Muscle of leg (tissue), 16 donors: ENCODE measurements at places on chromosomes 12 and 14. TPM values are rescaled to one million over a fixed set of nuclear protein-coding genes. Genes with fewer than 3 reads are reported as not detected.

Gene CIROP
- not detected for total RNA-seq

Gene NUP107
- 50.2 TPM for total RNA-seq

Gene GLT8D2
- 68.9 TPM for total RNA-seq

Gene CEP170B
- 1.6 TPM for total RNA-seq

Gene TEX52
- total RNA-seq: not detected

Gene TMEM116
- 14.4 TPM for total RNA-seq

Gene PRPH
- total RNA-seq: 1.4 TPM

Gene ARHGAP9
- total RNA-seq: 3.6 TPM

DNA sequence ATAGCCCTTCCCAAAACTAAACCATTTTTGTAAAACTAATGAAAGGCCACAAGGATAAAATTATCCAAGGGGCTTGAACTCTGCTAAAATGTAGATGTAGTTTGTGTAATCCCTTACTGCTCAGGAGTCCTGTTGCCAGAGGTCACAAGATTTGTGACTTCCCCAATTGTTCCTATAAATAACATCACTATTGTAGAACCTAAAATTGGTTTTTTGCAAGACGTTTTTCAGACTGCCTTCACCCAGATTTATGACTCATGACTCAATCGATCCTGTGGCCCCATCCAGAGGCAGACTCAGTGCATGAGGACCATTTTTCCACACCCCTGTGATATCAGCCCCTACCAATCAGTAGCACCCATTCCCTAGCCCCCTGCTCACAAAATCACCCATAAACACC, 61.5 kb upstream of the RASSF8 start:
- no peak for DNase-seq
- no peaks in the 10 kb centered on the region for H3K4me1 ChIP-seq
- H3K36me3 ChIP-seq: no peaks in the 10 kb centered on the region
- H3K4me3 ChIP-seq: no peak overlapping the region
- H3K27ac ChIP-seq: no peak overlapping the region

- H3K36me3 ChIP-seq: peaks cover 6% of the 10 kb centered on the region
- H3K27ac ChIP-seq: no peak overlapping the region
- H3K27me3 ChIP-seq: peaks cover 6% of the 10 kb centered on the region
- no peak overlapping the region for H3K4me3 ChIP-seq
- DNase-seq: peak; percentile 85
- H3K4me1 ChIP-seq: peaks cover 35% of the 10 kb centered on the region
These were observed 3.6 kb upstream of the FOS start for GRCh38 chr14:75274899-75275569.

DNA sequence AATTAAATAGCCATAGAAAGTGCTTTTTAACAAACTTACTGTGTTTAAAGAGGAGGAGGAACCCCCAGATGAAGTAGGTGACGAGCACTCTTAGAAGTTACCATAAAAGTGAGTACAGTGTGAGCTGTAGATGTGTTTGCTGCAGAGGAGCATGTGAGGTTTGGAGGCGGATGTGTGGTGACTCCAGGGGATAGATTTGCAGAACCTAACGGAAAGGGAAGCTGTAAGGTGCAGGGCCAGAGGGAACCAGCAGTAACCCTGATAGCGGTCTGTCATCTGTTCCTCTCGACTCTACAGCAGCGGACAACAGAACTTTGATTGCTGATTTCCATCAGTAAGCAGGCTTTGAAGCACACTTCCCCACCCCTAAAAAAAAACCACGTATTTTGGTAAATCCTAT, 5.2 kb downstream of the CALM1 start:
- no peak for DNase-seq
- H3K27ac ChIP-seq: peak overlapping the region; percentile 24
- peaks cover 18% of the 10 kb centered on the region for H3K4me1 ChIP-seq
- H3K27me3 ChIP-seq: no peaks in the 10 kb centered on the region
- peaks cover 62% of the 10 kb centered on the region for H3K36me3 ChIP-seq

GRCh38 chr12:113474635-113475436, 3.2 kb upstream of the LHX5 start:
- H3K27me3 ChIP-seq: peaks cover 97% of the 10 kb centered on the region
- no peaks in the 10 kb centered on the region for H3K36me3 ChIP-seq
- no peak overlapping the region for H3K4me3 ChIP-seq
- no peaks in the 10 kb centered on the region for H3K4me1 ChIP-seq
- no peak overlapping the region for H3K27ac ChIP-seq

GRCh38 chr12:109831929-109832328, 1.3 kb downstream of the TRPV4 start:
- peaks cover 16% of the 10 kb centered on the region for H3K27me3 ChIP-seq
- DNase-seq: no peak
- no peak overlapping the region for H3K4me3 ChIP-seq
- H3K4me1 ChIP-seq: peaks cover 11% of the 10 kb centered on the region

DNA sequence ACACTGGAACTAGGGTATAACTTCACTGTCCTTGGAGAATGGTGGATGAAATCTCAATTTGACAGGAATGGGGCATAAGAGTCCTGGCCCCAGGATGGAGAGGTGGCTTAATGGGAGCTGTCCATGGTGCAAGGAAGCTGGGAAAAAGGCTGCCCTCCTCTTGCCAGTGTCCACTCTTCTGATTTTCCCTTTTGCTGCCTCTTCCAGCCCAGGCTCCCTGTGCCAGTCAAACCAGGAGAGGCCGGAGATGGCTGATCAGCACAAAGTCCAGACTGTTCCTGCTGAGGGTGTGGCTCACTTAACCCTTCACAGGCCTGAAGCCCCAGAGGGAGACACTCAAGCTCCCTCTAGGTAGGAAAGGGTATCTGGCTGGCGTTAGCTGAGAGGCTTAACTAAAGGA, at the start of gene MYO1A:
Gene MYO1A, minus strand, starts transcription at position 240 of the 400 bp plus-strand sequence. CDS start 1,806 bp downstream, outside the sequence.
- peaks cover 2% of the 10 kb centered on the region for H3K27me3 ChIP-seq
- no peak for DNase-seq
- H3K27ac ChIP-seq: no peak within 1 kb of the TSS
- H3K4me3 ChIP-seq: no peak within 1 kb of the TSS

DNA sequence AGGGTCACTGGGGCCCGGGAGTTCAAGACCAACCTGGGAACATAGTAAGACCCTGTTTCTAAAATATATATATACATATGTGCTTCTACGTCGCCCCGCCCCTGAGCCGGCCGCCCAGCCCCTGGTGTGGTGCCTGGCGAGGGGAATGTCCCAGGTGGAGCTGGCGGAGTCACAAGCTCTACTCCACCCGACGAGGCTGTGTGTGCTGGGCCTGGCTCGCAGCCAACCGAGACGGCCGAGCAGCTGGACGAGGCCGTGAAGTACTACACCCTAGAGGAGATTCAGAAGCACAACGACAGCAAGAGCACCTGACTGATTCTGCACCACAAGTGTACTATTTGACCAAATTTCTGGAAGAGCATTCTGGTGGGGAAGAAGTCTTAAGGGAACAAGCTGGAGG, 22.1 kb upstream of the ITPK1 start:
- H3K27me3 ChIP-seq: no peaks in the 10 kb centered on the region
- H3K4me1 ChIP-seq: peaks cover 4% of the 10 kb centered on the region
- H3K27ac ChIP-seq: no peak overlapping the region
- no peak overlapping the region for H3K4me3 ChIP-seq
- DNase-seq: peak; percentile 44

DNA sequence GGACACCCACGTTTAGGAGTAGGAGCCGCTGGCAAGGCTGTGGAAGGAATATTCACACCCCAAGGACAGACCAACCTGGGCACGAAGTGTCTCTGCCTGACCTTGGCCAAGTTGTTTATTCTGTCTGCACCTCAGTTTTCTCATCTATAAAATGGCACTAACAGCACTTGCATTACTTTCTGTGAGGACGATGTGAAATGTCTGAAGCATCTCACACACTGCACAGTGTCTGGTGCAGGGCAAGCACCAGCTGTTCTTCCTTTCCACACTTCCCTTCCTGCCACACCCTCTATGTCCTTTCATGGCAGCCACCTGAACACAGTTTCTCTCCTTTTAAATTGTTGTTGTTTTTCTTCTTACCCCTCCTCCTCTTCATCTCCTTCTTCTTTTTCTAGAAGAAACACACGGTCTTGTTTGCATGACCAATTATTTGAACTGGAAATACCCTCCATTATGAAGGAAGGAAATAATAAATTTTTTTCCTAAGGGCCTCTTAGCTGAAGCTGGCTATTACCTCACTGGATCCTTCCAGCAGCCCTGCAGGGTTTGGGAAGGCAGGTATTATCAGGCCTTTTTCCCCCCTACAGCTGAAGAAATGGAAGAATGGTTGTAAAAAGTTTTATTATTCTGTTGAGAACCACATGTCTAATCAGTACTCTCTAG, 42.9 kb upstream of the ATP23 start:
- no peaks in the 10 kb centered on the region for H3K27me3 ChIP-seq
- peaks cover 56% of the 10 kb centered on the region for H3K4me1 ChIP-seq
- no peak overlapping the region for H3K4me3 ChIP-seq
- DNase-seq: no peak

GRCh38 chr14:56202256-56202655, 84.0 kb downstream of the PELI2 start:
- no peak overlapping the region for H3K27ac ChIP-seq
- no peak overlapping the region for H3K4me3 ChIP-seq
- H3K36me3 ChIP-seq: no peaks in the 10 kb centered on the region
- DNase-seq: no peak
- H3K27me3 ChIP-seq: no peaks in the 10 kb centered on the region
- H3K4me1 ChIP-seq: no peaks in the 10 kb centered on the region

GRCh38 chr14:61438036-61438435, 116.7 kb downstream of the PRKCH start:
- DNase-seq: no peak
- H3K36me3 ChIP-seq: no peaks in the 10 kb centered on the region
- H3K27ac ChIP-seq: no peak overlapping the region
- H3K27me3 ChIP-seq: no peaks in the 10 kb centered on the region
- H3K4me3 ChIP-seq: no peak overlapping the region

- DNase-seq: no peak
- no peak overlapping the region for H3K27ac ChIP-seq
- peaks cover 28% of the 10 kb centered on the region for H3K36me3 ChIP-seq
These were observed 56.5 kb upstream of the GPR68 start for GRCh38 chr14:91300957-91301356.

DNA sequence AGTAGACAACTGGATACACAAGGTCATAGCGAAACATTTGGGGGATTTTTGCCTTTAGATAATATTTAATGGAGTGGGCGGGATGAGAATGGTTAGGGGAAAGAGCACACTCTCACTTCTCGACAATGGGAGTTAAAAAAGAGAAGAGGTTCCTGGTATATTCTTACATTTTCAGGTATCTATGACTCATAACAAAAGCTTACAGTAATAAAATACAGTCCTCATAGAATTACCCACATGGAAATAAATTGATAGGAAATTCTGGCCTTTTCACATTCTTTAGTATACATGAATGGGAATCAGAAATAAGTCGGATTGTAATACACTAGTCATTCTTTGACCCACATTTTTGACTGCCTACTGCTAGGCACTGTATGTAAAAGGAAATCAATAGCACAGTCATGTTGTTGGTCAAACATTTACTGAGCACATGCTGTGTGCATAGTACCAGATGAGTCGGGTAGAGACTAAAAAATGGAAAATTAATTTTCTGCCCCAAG, 8.2 kb upstream of the CRADD start:
- H3K4me3 ChIP-seq: no peak overlapping the region
- H3K27me3 ChIP-seq: peaks cover 1% of the 10 kb centered on the region
- DNase-seq: no peak
